Forelimb muscle (tissue), 1 donor: ENCODE measurements at places on chromosomes 16 and 17.

DNA sequence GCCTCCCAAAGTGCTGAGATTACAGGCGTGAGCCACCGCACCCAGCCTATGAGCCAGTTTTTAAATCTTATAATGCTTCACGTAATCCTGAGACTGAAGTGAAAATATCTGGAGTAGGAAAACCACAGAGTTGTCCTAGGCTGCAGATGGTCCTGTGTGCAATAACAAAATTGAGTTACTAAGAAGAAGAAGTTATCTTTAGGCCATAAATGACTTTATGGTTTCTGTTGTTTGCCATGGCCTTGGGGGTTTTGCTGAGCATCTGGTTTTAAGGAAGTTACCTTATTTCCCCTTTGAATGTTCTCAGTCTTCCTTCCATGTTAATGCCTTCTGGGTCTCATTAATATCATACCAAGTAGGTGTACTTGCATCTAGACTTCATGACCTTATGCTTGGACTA is 16.5 kb downstream of the NMT1 start:
- no peak for DNase-seq

- peak; percentile 24 for DNase-seq
Measured at GRCh38 chr17:48492401-48493298, 38.2 kb downstream of the HOXB1 start.

- DNase-seq = no peak
Measured at GRCh38 chr16:57897996-57898395, 72.9 kb downstream of the CNGB1 start.

- no peak for DNase-seq
Measured at GRCh38 chr17:29760279-29761039, 137.7 kb upstream of the CORO6 start.

DNA sequence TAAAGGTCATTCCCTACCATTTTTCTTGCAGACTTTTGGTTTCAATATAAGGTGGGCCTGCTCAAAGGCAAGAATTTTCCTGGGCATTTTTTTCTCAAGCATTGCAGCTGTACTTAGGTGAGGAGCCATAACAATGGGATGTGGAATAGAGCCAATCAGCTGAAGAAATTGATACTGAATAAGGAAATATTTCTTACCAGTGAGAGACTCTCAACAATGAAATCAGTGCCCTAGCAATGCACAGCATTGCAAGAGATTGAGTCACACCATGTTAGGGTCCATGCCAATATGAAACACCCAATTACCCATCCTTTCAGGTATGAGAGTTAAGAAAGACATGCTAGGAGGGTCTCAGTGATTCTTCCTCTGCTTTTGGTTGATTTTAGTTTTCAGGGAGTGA is 237.6 kb downstream of the SOX9 start:
- no peak for DNase-seq

DNA sequence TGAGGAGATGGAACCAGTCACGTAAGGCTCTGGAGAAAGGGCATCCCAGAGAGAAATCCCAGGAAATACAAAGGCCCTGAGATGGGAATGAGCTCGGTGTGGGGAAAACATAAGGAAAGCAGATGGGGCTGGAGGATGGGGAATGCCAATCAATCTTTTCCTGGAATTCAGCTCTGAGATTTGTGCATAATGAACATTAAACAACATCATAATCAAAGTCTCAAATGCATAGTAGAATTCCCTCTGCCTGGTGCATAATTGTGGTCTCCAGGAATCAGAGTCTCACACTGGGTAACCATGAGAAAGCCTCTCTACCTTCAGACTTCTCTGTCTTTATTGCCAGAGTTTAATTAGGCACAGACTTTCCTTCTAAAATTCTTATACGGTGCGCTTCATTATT is 30.8 kb downstream of the OTOA start:
- no peak for DNase-seq

DNA sequence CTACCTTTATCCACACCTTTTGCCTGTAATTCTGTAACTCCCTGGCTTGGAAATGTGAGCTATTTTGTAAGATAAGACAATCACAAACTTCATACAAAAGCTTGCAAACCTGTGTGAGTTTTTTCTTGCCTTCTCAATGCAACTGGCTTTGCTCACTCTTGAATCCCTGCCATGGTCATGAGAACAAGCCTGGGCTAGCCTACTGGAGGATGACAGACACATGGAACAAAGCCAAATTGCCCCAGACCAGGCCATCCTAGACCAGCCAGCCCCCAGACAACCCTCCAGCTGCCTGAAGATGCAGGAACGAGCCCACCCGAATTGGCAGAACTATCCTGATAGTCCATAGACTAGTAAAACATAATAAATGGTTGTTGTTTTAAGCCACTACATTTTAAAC is 466.6 kb upstream of the ERCC4 start:
- no peak for DNase-seq

DNA sequence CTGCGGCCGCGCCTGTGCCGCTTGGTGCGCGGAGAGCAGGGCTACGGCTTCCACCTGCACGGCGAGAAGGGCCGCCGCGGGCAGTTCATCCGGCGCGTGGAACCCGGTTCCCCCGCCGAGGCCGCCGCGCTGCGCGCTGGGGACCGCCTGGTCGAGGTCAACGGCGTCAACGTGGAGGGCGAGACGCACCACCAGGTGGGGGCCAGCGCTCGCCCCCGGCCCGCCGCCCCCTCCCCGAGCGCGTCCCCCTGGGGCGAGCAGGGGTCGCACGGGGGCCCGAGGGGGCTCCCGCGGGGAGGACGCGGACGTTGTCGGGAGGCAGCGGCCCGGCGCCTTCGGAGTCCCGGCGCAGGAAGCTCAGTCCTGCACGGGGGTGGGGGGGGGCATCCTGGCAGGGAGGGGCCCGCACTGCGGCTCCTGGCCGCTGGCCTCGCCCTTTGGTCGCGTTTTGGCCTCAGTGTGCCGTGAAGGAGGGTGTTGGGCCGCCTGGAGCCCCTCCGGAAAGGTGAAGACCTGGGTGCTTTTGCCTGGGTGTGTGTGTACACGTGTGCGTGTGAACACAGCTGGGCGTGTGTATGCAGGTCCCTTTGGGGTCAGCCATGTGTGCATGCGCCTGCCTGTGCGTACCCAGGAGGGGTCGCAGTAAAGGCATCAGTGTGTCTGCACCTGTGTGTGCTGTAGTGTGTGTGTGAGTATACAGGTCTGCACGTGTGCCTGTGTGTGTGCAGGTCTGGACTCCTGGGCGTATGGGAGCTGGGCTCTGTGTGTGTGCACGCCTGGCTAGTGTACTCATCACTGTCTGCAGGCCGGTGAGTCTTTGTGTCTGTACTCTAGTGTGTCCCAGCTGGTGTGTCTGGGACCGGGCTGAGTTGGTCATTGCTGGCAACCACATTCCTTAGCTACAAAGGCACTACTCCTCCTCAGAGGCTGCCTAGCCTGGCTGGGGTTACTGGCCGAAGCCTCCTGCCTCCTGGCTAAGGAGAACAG is 615 bp downstream of the NHERF2 start:
- no peak for DNase-seq

GRCh38 chr17:33927732-33928133 is 327.4 kb upstream of the CCL2 start:
- DNase-seq = no peak

DNA sequence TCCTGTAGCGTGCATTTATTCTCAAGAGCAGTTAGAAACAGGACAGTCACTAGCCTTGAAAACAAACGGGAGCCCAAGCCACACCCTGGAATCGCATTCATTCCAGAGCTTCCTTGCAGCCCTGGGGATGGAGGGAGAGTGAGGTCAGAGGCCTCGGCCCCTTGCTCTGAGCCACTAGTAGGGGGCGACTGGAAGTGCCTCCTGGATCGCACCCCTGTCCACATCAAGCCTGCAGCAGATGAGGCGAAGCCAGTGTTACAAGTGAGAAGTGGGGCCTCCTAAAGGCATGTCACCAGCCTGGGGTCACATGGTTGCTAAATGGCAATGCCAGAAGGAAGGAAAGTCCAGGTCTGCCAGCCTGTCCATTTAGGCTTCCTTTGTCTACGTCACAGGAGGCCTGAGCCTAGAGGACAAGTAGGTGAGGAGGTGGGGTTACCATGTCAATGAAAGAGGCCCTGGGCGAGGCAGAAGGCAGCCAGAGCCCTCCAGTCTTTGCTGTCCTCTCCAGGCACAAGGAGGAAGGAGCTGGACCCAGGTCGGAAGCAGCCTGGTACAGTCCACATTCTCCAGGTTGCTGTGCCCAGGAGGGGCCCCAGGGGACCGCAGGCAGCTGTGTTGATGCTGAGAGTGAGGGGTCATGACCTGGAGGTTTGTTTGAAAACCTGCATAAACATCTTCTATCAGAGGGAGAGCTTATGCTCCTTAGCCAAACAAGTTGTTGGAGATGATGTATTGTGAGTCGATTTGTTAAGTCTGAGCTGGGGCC is 3.0 kb upstream of the RCVRN start:
- no peak for DNase-seq

GRCh38 chr17:64385187-64386083 is 5.2 kb downstream of the PECAM1 start:
- no peak for DNase-seq

DNA sequence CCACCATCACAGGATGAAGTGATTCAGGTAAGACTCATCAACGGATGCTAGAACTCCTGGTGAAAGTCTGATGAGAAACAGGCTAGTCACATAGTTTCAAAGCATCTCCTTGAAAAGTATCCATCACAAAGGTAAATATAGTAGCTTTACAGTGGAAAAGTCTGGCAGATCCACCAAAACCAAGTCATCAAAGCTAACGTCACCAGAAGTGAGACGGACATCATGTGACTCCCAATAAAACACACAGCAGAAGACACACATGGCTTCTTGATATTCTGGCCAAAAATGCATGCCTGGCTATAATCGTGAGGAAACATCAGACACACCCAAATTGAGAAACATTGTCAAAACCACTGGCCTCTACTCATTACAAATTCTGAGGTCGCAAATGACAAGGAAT is 17.9 kb upstream of the TRPV3 start:
- no peak for DNase-seq

DNA sequence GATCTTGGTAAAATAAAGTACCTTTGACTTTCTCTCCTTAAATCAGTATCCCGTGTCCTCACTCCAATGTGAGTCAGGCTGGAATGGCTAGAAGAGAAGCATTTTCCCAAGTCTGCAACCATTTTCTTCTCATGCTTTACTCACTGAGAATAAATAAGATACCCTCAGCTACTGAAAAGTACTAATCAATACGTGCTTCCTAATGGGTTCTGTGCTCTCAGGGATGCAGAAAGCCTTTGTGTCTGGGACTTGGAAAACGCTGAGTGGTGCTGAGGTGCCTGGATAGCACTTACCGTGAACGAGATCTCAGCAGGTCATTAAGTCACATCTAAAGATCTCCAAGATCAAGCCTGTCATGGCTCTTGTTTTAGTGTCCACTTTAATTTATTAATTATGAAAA is 672.3 kb upstream of the C16orf82 start:
- DNase-seq = no peak

- DNase-seq = no peak
Measured at GRCh38 chr16:66008136-66008535, 358.4 kb upstream of the CDH5 start.

DNA sequence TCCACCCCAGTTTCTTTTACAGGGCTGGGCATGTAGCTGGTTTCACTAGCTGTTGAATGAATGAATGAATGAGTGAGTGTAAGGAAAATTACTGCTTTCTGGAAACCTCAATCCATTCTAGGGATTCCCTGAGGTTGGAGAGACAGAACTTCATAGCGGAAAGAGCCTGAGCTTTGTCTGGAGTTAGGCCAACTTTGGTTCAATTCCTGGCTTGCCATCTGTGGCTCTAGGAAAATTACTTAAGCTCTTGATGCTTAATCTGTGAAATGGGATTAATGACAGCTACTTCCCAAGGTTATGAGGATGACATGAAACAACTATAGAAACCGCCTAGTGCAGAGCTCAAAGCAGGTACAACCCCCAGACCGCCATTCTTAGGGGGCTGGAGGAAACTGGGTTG is 76.3 kb upstream of the AXIN2 start:
- DNase-seq = peak; percentile 19

DNA sequence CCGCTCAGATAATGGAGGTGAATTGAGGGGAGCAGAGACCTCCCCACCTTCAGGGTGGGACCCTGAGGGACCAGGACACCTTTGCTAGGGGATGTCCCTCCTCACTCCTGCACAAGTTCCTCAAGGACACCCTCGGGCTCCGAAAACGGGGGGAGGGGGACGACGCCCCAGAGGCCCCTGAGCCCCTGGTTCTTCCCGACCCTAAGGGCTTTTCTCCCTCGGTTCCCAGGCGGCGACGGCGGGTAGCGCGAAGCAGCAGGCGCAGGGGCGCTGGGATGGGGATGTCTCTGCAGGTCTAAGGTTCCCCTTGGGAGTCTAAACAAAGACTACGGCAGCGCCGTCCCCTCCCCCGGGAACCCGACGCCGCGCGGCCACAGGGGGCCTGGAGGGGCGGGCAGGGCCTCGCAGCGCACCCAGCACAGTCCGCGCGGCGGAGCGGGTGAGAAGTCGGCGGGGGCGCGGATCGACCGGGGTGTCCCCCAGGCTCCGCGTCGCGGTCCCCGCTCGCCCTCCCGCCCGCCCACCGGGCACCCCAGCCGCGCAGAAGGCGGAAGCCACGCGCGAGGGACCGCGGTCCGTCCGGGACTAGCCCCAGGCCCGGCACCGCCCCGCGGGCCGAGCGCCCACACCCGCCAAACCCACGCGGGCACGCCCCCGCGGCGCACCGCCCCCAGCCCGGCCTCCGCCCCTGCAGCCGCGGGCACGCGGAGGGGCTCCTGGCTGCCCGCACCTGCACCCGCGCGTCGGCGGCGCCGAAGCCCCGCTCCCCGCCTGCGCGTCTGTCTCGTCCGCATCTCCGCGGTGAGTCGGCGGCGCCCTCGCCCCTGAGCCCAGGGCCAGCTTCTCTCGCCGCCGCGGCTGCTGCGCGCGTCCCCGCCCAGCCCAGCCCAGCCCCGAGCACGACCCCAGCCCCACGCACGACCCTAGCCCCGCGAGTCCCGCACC is 36.7 kb upstream of the NDRG4 start:
- no peak for DNase-seq

GRCh38 chr17:78573955-78574354 is 3.2 kb downstream of the DNAH17 start:
- DNase-seq = no peak

- no peak for DNase-seq
Measured at GRCh38 chr16:62135911-62136310, 99.7 kb upstream of the CDH8 start.

GRCh38 chr17:34797720-34798119 is 163.5 kb downstream of the CCT6B start:
- DNase-seq = peak; percentile 9

GRCh38 chr16:23836404-23837311 is 875 bp downstream of the PRKCB start:
- DNase-seq = no peak
